ENCODE measurements at places on chromosomes 1 and 21.

DNA sequence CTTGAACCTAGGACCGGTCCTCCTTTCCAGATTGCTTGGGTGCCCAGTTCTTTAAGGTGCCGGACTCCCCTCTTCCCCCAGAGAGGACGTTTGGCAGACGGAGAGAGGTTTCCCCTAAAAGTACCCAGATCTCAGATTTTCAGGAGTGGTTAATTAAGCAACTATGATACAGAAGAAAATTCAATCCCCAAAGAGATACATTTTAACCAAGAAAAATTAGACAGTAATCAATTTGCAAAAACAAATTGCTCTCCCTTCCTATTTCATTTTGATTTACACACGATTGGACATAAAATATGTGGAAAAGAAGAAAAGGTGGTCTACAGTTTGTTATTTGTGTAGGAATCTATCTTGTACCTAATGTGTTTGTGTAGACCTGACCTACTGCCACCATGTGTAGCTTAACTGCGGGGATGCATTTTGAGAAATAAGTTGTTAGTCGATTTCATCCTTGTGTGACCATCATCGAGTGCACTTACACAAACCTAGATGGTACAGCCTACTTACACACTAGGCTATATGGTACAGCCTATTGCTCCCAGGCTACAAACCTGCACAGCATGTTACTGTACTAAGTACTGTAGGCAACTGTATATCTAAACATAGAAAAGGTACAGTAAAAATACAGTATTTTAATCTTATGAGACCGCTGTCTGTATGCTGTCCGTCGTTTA, 755 bp downstream of the RPAP2 start:
- DNase-seq = no peak

DNA sequence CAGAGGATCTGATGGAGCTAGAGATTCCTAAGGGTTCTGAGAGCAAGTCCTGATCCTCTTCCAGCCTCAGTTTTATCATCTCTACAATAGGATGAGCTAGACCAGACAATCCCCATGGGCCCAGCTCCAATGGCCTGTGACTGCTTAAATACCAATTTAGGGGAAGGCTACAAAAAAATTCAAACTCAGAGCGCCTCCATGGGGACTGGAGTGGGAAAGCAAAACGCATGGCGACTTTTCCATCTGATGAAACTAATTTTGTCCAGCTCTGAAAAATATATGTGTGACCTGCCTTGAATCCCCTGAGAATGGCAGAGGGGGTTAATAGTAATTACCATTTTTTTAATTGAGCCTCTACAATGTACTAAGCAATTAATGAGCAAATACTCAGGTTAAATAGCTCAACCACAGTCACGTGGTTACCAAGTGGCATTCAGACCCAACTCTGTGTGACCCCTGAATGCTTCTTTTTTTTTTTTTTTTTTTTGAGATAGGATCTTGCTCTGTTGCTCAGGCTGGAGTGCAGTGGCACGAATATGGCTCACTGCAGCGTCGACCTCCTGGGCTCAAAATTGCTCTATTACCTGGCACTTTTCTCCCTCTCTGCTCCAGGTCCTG, 8.4 kb downstream of the EXTL1 start:
- no peak for DNase-seq

DNA sequence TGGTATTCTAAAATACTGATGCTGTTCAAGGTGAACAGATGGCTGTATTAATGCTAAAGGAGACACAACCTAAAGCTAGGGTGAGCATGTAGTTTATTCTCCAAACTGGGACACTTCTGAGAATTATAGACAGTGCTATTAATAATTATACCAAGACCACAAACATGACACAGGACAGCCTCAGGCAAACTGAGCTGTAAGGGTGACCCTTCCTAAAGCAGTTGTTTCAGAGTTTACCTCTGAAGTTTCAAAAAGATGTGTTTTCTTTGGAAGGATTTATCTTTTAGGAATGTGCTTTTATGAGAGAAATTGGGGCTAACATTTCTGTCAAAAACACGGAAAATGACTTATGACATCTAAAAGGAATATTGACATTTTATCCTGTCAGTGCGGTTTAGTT, 68.8 kb downstream of the RPS6KC1 start:
- no peak for DNase-seq

DNA sequence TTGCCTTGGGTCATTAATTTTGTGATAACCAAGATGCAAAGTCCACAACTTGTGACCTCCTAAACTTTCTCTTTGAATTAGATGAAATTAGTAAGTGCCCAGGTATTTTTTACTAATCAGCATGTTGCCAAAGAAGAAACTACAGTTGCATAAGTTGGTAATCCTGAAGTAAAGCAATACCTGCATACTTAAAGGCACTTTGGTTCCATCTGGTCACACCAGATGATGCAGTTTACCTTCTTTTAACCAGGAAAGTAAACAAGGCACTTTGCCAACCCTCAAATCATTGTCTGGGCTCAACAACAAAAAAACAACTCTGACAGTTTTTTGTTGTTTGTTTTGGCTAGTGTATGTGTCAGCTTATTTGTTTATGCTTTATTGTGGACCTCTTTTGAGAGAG, 55.5 kb upstream of the DYNLT5 start:
- no peak for DNase-seq

GRCh38 chr1:156951371-156951770, 30.9 kb downstream of the LRRC71 start:
- no peak for DNase-seq

DNA sequence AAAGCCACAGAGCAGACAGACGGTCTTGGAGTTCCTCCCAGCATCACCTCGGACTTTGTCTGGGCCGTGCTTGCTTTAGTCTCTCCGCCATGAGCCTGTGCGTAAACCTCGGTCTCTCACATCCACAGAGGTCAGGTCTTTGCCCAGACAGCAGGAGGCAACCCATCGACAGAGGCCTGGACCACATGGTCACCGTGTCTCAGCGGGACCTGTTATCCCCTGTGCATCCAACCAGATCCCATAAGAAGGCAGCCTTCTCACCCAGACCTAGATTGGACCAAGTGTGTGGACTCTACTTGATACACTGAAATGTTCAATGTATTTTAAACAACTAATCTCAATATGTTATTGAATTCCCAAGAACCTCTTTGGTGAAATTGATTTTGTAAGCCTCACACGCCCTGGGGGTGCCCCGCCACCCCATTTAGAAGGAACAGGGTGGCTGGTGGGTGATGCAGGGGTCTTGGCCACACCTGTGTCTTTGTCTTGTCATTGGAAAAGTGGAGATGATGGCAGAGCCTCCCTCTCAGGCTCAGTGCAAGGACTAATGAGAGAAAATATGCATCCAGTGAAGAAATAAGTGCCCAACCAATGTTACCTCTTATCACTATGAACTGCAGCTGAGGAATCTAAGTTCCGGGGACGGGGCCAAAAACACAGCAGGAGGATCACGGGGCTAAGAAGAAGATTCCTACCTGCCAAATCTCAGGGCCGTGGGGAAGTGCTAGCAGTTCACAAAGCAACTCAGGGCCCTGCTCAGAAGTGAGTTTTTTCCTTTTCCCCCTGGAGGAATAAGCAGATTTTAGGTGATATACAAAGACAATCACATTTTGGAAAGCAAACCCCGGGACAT, 101.6 kb upstream of the BACE2 start:
- no peak for DNase-seq

DNA sequence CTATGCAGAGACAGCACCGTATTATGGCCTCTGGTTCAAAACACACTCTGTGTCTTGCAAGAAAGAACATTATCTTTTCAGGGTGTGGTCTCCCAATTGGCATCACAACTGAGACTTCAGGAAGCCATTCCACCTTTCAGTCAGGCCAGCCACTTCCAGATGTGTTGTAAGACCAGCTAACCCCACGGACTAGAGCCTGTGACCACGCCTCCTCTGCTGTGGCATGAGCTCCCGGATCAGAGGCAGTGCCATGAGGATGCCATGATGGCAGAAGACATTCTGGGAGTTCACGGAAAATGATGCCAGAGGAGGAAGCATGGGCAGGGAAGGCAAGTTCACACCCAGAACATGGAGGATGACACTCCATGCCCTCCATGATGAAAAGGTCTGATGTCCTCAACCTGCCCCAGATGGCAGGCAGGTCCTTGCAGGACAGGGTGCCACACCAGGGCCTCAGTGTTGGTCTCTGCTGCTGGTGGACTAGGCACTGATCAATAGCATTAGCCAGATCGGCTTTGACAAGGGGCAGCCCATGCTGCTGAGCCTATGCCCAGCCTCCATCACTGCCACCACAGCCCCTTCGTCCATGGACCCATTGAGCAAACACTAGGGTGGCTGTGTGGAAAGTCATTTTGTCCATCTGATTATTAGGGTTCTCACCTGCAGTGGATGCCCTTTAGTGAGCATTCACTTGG, 341.6 kb downstream of the MATN1 start:
- no peak for DNase-seq

All from D721Med (cell line).